Activated T-cell treated with anti-CD3 and anti-CD28 coated beads, Interleukin-2, amount 50 U/mL, for 72 hours (primary cell): ENCODE measurements at places on chromosomes 7 and 10. TPM values are rescaled to one million over a fixed set of nuclear protein-coding genes. Genes with fewer than 3 reads are reported as not detected.

OR2A5 gene
- not detected for total RNA-seq

CAMK2G gene
- total RNA-seq = 30.3 TPM

ITPRID1 gene
- total RNA-seq = not detected

ABCC2 gene
- total RNA-seq = 1.5 TPM

SAP25 gene
- 23.4 TPM for total RNA-seq

MUC12 gene
- total RNA-seq = 1.6 TPM

ANXA8 gene
- not detected for total RNA-seq

GJD4 gene
- total RNA-seq = not detected

OR2A12 gene
- not detected for total RNA-seq

EVX1 gene
- total RNA-seq = not detected

AKR1C2 gene
- not detected for total RNA-seq

SPDYE2 gene
- total RNA-seq = not detected

GIGYF1 gene
- total RNA-seq = 53.2 TPM

TSPAN13 gene
- total RNA-seq = 1.1 TPM

SPDYE16 gene
- not detected for total RNA-seq

AVPI1 gene
- 1.8 TPM for total RNA-seq

MYOZ1 gene
- not detected for total RNA-seq
